ENCODE measurements at places on chromosomes 1 and 21.

- no peak for DNase-seq
Observed at GRCh38 chr1:42322577-42322976, 12.5 kb downstream of the FOXJ3 start.

DNA sequence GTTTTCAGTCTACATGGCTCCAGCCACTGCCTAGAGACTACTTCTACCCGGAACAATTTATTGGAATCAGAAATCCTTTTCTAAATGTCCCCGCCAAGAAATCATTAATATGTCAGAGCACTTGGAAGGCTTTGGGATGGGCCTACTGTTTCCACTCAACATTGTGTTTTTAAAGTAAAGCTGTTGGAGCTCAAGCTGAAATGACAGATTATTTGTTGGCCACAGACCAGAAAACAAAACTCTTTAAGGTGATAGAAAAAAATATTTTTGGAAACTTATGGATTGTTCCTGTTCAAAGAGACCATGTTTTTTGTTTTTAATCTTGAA is 496 bp downstream of the VPS45 start:
- DNase-seq: no peak

- no peak for DNase-seq
Observed at GRCh38 chr1:50423670-50424000, 392 bp upstream of the DMRTA2 start.

- DNase-seq: no peak
Observed at GRCh38 chr1:185561629-185562028, 172.6 kb upstream of the HMCN1 start.

- no peak for DNase-seq
Observed at GRCh38 chr1:227068883-227069282, 128.8 kb downstream of the COQ8A start.

DNA sequence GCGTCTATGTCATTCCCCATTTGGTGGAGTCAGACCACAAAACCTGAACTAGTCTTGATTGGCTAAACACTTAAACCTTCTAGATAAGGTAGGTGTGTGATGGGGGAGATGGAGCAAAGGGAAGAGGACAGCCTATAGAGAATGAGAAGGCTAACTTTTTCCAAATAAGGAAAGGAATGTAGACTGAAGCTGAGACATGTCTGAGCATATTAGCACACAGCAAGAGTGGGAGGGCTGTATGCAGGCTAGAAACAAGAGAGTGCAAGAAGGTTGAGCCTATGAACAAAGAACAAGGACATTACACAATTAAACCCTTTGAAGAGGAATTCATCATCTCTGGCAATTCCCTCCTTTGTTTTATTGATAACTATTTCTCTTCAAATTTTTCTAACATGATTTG is 89.2 kb upstream of the OLFM3 start:
- DNase-seq: no peak

DNA sequence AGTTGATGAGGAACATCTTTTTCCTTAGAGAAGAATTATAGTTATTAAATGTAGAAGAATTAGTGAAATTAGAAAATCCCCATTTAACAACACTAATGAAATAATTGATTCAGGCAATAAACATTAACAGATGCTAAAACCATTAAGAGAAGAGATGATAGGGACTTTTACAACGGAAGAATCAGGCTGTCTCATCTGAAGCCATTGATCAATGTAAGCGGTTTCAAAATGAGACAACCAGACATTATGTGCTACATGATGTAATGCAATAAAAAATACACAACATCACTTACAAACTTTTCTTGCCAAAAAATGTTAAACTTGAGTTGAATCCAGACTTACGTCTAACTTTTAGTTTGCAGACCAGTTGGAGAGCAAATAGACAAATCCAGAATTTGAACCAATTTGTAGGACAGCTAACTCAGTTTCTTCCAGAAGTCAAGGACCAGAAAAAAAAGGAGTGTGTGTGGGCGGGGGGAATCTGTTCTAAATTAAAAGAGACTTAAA is 165.4 kb upstream of the DPT start:
- no peak for DNase-seq

GRCh38 chr1:38076038-38076437 is 29.4 kb upstream of the POU3F1 start:
- no peak for DNase-seq

GRCh38 chr21:35120631-35121180 is 71.6 kb upstream of the RUNX1 start:
- no peak for DNase-seq

GRCh38 chr21:42599486-42599885 is 53.9 kb upstream of the PDE9A start:
- DNase-seq: no peak

DNA sequence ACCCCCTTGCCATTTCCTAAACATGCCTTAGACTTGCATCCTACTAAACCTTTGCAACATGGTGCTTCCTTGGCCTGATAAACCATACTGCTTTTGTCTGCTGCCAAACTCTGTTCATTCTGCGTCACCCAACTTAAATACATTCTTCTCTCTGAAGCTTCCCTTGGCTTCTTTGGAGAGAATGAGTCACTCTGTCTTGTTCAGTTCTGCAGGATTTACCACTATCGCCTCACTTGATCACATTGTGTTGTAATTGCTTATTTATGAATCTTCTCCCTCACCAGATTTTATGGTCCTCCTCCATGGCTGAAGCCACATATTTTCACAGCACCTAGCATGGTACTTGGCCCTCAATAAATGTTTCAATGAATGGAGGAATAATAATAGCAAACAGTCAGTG is 21.7 kb upstream of the TUT4 start:
- no peak for DNase-seq

- no peak for DNase-seq
Observed at GRCh38 chr1:228194436-228194835, 13.4 kb upstream of the OBSCN start.

- no peak for DNase-seq
Observed at GRCh38 chr1:119740896-119741780, 27.6 kb downstream of the HMGCS2 start.

DNA sequence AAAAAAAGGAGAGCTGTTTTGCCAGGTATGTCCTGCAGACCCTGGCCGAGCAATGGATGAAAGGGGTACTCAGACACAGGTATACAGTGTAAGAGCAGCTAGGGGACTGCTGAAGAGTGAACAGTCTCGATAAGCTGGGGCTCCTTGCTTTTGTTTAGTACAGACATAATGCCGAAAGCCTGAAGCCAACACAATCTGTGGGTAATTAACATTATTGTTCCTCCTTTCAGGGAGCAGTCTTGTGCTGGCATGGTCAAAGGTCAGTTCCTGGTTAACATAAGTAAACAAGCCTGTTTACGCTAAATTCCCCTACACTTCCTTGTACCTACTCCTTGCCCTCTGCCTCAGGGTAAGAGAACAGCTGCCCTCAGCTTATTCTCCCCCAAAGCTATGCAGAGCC is 272.3 kb upstream of the ST6GALNAC5 start:
- DNase-seq: no peak

DNA sequence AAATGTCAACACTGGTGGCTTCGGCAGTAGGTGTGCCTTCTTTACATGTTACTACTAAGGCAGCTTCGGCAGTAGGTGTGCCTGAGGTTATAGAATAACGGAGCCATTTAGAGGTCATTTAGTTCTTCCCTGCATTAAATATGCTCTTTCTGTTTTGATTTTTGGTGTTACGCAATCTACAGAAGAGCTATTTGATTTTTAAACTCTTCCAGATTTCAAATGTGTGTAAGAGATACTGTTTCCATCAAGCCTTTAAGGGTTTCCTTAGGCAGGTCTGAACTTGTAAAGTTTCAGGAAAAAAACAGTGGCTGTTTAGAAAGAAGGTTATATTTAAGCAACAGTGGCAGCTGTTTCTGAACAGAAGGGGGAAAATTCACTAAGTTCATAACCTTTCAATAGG is 54.8 kb downstream of the PIK3R3 start:
- no peak for DNase-seq

- peak; percentile 3 for DNase-seq
Observed at GRCh38 chr1:2973601-2974593, 47.4 kb upstream of the ACTRT2 start.

GRCh38 chr1:186899977-186900376 is 71.2 kb downstream of the PLA2G4A start:
- DNase-seq: no peak
